Stimulated activated CD4-positive, alpha-beta T cell treated with anti-CD3 and anti-CD28 coated beads, Interleukin-1b, Interleukin-23, amount 100 ng/mL, for 1 hour (primary cell): ENCODE measurements at places on chromosomes 1 and 21.
A peak's percentile ranks its signal among the peaks of the same experiment; 100 is the strongest.

- DNase-seq = no peak
Measured at GRCh38 chr1:96524100-96524499, 197.5 kb upstream of the PTBP2 start.

GRCh38 chr1:28534671-28535070 lies 18.2 kb upstream of the TRNAU1AP start:
- DNase-seq = no peak

DNA sequence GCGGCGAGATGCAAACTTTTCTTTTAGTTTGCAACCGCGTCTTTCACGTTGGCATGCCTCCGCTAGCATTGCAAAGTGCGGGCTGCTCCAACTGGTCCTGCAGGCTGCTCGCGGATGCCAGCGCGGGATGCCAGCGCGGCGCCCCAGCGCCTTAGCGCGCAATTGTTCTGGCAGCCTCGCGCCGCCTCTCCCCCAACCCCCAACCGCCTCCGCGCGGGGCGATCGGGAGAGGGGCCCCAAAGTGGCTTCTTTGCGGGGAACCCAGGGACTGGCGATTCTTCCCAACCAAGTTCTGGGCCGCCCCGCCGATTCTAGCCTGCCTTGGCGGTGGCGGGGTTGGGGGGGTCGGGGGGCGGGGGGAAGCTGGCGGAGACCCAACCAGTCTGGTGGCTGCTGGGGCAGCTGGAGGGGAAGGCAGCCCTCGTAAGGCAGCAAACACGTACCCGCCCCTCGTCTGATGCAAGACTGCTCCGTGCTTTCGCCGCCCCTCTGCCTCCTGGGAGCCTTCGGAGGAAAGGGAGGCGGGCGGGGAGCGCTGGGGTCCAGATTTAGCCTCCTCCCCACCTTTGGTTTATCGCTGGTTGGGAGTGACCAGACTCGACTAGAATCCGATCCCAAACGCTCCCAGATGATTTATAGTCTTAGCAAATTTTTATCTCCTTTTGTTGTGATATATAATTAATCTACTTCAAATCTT lies 756 bp downstream of the PHGDH start:
- DNase-seq = no peak

- DNase-seq = no peak
Measured at GRCh38 chr1:109927911-109928321, 17.3 kb downstream of the CSF1 start.

DNA sequence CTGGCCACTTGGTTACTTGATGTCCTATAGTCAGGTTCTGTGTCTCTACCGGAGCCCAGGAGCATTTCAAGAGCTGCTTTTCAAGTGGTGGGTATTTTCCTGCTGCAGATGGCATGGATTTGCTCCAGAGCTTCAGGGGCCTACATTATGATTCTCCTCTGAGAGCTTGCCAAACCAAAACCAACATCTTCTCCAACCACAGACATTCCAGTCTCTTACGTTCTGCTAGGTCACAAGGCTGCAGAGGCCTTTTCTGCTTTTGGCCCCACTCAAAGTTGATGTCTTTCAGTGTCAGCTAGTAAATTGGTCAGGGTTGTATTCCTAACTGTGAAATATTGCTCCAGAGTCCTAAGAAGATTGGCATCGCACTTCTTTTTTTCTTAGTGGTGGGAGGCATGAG lies 14.7 kb upstream of the AQP10 start:
- no peak for DNase-seq

- no peak for DNase-seq
Measured at GRCh38 chr21:39080366-39080765, 102.9 kb downstream of the PSMG1 start.

DNA sequence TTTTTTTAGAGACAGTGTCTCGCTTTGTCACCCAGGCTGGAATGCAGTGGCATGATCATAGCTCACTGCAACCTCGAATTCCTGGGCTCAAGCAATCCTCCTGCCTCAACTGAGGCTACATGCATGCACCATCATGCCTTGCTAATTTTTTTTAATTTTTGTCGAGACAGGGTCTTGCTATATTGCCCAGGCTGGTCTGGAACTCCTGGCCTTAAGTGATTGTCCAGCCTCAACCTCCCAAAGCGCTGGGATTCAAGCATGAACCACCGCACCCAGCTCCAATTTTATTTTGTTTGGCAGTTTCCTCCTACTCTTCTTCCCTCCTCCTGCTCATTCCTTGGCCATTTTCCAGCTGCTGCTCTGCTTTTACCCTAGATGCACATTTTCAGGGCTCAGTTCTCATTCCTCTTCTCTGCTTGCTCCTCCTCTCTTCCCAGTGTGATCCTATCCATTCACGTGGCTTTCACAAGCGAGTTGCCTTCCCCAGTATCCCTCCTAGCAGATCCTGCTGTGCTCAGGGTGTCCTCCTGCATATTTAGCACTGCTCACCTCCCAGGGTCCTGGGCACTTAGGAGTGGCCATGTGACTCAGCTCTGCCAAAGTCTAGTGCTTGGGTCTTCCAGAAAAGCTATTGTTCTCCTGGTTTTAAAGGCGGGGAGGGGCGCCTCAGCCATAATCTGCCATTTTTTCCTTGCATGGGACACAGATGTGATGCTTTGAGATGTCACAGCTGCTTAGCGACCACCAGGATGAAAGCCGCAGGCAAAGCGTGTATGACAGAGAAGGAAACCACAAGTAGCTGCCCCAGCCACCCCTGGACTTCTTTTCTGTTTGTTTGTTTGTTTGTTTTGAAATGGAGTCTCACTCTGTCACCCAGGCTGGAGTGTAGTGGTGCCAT lies 33.7 kb downstream of the PSEN2 start:
- no peak for DNase-seq

GRCh38 chr1:152127673-152128072 lies 12.4 kb upstream of the TCHH start:
- DNase-seq = no peak

DNA sequence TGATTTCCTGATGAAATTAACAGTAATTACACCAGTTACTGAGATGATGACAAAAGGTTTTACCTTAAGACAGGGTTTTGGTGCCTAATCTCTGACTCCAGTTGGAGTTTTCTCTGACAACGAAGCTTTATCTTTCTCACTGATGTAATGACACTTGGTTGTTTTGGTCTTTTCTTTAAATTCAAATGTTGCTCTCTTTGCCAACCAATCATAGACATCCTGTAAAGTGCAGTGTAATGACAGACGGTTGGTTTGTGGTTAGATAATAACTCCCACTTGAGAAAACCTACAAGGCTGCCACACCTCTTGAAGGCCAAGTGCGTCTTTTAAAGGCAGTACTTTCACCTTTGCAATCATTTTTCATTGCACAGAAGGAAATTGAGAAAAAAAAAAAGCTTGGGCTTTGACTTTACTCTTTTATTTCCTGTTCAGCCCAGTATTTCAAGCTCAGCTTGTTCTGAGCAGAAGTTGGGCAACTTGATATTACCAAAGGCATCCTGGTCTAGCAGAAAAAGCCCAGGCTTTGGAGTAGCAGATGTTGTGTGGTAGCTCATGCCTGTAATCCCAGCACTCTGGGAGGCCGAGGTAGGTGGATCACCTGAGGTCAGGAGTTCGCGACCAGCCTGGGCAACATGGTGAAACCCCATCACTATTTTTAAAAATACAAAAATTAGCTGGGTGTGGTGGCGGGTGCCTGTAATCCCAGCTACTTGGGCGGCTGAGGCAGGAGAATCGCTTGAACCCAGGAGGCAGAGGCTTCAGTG lies 14.9 kb downstream of the PDIK1L start:
- DNase-seq = peak; percentile 22

DNA sequence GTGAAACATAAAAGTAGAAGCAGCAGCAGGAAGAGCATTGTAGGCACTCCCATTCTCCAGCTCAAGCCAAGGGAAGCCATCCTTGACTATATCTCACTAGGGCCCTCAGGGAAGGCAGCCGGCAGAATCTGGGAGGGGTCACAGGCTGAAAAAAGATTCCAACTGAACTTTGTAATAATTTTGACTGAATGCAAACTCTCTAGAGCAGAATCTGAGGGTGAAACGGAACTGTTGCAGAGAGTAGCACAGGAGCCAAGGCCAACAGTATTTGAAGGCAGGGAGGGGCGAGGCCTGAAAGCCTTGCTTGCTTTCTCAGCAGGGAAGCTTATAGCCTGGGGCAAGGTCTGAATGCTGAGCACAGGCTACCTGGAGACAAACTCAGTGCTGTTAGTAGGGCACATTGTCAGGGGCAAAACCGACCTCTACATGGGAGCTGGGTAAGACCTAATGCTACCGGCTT lies 180.6 kb downstream of the COL24A1 start:
- DNase-seq = no peak

DNA sequence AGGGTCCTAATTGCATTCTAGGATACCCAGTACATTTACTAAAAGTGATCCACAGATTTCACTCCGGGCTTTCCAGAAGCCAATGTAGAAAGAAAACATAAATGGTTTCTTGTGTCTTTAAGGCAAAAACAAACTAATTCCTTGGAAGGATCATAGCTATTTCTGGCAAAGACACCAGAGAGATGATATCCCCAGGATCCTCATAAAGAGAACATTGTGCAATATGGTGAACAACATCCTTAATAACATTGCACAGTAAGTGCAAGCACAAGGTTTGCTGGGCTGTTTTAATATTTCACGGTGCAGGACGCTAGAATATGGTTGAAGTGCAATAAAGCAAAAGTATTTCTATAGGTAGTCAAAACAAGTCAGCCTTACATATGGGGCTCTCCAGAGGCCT lies 83.0 kb downstream of the NTPCR start:
- DNase-seq = no peak

DNA sequence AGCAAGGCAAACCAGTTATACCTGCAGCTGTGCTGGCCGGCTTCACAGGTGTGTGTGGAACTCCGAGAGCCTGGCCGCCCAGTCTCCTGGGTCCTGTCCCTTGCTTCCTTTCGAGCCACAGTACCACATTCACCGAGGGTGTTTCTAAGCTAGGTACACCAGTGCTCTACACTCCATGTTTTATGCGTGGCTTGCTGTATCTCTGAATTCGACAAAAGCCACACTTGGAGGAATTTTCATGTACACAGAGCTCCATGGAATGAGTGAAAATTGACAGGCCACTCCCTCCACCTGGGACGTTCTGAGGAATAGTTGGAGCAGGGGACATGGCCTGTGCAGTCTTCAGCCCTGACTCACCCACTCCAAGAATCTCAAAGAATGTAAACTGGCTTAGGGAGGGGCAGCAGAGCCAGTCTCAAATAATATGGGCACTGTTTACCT lies 14.0 kb downstream of the ETS2 start:
- no peak for DNase-seq

DNA sequence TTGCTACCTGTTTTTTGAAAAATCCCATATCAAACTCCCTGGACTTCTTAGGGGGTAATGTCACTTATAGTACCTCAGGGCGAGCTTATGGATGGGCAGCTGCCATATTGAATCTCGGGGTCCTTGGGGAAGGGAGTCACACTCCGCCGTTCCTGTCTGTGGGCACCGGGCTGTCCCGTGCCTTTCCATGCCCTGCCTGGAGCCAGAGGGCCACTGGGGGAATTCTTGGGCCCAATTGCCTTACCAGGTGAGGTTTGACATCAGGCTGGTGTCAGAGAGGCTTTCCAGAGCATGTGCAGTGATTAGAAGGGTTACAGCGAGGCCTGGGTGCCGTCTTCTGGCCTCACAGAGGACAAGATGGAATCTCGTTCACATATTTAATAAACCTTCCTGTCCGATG lies 28.8 kb downstream of the QSOX1 start:
- no peak for DNase-seq

DNA sequence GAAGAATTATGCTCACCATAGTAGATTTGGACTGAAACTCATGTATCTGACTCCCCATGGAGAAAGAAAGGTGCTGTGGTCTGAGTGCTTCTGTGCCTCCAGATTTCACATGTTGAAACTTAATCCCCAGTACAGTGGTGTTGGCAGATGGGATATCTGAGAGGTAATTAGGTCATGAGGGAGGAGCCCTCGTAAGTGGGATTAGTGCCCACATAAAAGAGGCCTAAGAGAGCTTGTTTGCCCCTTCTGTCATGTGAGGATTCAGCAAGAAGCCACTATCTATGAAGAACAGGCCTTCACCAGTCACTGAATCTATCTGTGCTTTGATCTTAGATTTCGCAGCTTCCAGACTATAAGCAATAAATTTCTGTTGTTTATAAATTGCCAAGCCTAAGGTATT lies 150.1 kb downstream of the PLPP3 start:
- no peak for DNase-seq

DNA sequence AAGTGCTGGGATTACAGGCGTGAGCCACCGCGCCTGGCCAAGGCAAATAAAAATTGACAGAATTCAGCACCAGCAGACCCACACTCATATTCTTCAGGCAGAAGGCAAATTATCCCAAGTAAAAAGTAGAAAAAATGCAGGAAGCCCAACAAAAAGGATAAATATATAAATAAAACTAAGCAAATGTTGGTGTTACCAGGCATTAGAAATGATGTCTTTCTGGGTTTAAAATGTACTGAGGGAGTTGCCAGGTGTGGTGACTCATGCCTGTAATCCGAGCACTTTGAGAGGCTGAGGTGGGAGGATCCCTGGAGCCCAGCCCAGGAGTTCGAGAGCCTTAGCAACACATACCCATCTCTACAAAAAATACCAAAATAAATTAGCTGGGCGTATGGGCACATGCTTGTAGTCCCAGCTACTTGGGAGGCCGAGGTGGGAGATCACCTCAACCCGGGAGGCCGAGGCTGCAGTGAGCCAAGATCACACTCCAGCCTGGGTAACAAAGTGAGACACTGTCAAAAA lies 6.3 kb downstream of the INTS11 start:
- no peak for DNase-seq

DNA sequence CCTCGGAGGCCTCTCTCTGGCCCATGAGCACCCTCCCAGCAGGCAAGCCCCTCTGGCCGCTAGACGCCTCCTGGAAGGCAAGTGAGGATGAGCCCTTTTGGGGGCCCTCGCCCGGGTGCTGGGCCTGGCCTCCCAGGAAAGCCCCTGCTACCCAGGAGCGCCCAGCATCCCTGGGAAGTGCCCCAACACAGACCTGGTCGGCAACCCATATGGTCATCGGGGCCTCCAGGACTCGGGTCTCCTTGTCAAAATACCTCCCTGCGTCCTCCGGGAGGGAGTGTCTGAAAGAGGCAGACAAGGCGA lies 21.0 kb upstream of the TMEM52 start:
- DNase-seq = no peak

GRCh38 chr1:193707271-193708021 lies 521.0 kb upstream of the B3GALT2 start:
- DNase-seq = no peak

DNA sequence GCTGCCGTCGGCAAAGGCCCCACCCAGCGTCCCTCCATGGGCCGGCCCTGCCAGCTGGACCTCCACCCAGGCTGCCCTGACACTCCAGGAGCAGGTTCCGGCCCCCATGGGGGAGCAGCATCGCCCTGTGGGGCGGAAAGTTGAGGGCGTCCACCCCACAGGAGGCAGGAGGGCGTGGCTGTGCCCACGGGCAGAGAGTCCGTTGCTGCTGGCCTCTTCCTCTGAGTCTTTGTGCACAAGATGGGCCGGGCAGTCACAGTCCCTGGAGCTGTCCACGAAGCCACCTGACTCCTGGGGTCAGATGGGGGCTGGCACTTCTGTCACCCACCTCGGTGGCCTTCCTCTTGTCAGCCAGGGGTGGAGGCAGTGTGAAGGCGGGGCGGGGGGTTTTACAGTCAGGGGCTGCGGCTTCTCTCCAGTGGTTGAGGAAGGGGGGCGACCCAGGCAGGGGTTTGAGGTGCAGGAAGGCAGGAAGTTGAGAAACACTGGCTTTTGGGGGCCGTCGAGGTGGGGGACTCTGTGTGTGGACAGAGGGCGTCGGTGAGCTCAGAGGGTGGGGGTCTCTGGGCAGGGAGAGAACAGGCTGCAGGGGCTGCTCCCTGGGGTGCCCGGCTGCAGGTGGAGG lies 67.2 kb upstream of the TTC34 start:
- DNase-seq = no peak
